NCI-H1436 (cell line): ENCODE measurements at places on chromosomes 12 and 14.

DNA sequence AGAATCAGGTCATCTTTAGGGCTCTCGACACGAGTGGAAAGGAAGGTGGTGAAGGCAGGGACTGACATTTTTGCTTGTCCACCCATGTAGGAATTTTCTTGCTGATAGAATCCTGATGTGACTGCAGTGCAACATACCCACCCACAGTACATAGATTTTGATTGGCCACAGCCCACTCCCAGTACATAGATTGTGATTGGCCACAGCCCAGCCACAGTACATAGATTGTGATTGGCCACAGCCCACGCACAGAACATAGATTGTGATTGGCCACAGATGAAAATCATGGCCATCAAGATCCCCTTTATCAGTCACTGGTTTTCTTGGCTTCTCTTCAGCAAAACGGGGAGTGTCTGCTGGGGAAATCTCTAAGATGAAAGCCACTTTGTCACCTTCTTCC, 1041.5 kb downstream of the AACS start:
- DNase-seq: no peak

DNA sequence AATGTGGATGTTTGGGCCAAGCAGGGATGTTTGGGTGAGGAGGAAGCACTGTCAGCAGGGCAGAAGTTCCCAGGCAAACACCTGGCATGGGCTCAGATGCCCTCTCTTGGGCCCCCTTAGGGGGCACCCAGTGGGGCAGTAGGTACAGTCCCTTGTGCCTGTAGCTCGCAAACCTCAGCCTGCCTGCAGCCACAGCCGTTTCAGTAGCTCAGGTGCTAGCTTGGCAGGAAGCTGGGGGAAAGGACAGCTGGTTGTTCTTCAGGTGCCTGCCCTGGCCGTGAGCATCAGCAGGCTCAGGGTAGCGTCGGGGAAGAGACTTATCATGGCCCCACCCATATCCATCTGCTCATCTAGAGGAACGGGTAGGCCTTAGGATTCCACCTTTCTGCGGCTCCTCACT, 67.5 kb downstream of the B4GALNT3 start:
- no peak for DNase-seq

GRCh38 chr14:96514694-96515093, 12.5 kb downstream of the PAPOLA start:
- DNase-seq: no peak

DNA sequence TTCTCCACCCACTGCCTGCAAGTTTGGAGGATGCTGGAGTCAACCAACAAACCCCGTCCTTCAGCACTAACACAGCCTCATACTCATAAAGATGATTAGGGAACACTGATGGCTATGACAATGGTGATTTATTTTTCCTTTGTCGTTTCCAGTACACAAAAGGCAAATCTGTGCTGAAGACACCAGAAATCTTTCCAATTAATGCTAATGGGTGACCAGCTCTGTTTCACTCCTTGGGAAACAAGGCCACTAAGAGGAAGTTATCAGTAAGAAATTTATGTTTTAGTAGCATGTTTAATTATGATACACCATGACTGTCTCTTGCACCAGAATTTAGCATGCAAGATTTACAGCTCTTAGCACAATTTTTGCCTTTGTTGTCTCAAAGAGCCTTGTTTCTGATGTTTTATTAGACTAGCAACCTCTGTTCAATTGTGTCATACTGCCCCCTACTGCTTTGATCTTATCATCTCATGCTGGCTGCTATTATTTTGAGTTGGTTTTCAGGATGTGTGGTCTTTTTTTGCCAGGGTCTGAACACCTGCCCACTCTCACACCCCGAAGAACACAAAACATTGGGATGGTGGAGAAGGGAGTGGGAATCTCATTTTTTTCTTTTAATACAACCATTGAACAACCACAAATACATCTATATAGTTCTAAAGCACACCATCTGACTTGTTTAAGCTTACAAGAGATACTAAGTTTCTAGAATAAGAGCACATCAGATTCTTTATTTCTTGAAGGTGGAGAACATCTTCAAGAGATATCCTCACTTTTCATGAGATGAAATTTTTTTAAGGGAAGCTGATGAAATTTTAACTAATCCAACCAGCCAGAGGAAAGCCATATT, 160.9 kb downstream of the SPTSSA start:
- DNase-seq: peak; percentile 26

GRCh38 chr12:90015228-90015627, 306.6 kb upstream of the ATP2B1 start:
- no peak for DNase-seq

DNA sequence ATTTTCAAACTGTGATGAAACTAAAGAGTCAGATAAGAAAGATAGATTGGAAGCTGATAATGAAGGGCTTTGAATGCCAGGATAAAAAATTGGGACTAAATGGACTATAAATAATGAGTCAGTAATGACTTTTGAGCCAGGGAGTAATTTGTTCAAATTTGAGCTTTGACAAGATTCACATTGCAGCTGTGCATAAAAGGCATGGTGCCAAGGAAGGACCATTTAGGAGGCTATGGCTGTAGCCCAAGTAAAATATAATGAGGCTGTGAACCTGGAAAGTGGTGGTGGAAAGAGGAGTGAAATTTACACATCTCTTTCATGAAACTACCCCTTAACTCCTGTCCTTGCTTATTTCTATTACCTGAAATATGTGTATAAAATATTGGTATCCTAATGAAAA, 218.5 kb downstream of the SLC6A15 start:
- peak; percentile 50 for DNase-seq

- DNase-seq: no peak
Observed at GRCh38 chr12:1488908-1489381, 105.4 kb downstream of the FBXL14 start.

DNA sequence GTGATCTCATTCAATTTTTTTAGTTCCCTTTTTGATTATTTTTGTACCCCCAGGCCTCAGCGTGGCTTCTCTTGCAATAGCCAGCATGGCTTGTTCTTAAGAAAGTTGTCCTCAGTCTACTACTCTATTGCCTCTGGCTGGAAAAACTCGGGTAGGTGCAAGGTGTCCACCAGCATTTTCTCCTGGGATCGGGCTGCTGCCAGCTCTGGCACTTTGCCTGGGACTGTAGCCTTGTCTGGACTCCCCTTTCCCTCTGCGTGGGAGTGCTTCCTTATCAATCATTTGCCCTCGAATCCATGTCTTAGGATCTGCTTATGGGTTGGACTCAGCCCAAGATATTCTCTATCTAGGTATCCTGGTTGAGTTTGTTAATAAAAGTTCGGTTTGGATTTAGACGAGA, 773.4 kb downstream of the DIO2 start:
- no peak for DNase-seq

- no peak for DNase-seq
Observed at GRCh38 chr14:32018391-32019092, 58.6 kb upstream of the ARHGAP5 start.

DNA sequence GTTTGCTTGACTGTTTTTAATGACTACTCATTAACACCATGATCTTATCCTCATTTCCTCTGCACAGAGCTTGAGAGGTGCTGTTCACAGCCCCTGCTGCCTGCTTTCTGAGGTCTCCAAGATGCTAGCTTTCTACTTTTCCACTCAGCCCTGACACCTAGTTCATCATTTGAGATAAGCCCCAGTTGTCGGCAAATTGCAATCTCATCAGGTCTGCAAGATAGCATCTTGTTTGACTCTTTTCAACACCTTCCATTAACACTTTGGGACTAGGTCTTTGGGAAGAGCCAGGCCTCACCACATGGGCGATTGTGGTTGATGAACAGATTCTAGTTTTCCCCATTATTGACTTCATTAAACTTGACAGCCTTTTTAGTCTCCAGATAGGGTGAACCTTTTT, 904.8 kb downstream of the DIO2 start:
- no peak for DNase-seq

GRCh38 chr12:9753498-9753897, 7.2 kb downstream of the CD69 start:
- no peak for DNase-seq

GRCh38 chr14:55254581-55254980, 16.6 kb upstream of the FBXO34 start:
- DNase-seq: no peak

DNA sequence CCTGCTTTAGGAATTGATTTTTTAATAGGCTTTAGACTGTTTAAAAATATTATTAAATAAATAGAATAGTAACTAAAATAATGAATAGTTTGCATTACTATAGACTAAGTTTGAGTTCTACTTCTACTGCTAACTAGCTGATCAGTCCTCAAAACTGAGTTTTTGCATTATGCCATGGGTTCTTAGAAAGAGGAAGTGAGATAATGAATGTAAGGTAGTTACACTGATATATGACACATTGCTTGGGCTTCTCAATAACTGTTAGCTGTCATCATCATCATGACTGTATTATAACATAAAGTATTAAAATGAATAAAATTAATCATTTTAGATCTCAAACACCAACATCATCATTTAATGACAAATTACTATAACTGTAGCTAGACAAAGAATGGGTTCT, 949.7 kb downstream of the TRHDE start:
- DNase-seq: no peak

- peak; percentile 58 for DNase-seq
Observed at GRCh38 chr12:121334513-121335343, 17.5 kb downstream of the ANAPC5 start.

DNA sequence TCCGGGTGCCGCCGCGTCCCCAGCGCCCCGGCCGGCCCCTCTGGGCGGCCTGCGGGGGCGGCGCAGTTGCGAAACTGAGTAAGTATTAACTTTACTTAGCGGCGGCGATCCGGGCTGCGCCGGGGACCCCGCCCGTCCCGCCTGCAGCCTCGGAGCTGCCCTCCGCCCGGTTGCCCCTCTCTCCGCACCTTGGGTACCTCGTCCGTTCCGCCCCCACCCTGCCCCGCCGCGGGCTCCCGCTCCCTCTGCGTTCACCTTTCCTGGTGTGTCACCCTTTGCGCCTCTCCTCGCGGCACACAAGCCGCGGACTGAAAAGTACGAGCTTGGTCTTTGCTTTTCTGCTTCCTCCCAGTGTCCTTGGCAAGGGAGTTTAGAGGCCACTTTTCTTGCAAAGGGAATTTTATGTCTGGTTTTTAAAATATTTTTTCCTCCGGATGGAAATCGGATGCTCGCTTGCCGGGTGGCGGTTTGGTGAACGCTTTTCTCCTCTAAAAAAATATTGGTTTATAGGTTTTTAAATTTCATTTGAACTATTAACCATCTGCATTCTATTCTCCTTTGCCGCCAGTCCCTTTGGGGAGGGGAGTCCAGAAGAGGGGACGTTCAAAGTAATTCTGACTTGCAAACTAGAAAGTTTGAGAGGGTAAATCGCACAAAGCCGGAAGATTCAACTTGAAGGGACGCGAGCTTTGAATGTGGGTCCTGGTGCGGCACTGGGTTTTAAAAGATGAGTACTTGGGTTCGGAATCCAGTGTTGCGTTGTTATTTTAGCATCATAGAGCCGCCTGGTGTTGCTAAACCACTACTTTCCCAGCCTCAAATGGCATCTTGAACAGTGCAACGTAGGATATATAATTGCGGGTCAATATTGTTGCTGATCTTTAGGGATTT, 834 bp downstream of the RASSF8 start:
- DNase-seq: no peak

DNA sequence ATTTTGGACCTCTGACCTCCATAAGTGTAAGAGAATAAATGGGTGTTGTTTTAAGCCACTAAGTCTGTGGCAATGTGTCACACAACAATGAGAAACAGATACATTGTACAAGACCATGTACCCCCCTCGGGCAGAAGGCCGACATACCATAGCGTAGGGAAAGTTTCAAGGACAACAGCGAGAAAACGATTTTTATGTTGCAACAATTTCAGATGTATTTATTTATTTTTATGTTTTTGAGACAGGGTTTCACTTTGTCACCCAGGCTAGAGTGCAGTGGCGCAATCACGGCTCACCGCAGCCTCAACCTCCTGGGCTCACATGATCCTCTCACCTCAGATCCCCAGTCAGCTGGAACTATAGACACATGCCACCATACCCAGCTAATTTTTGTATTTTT, 136.4 kb upstream of the NCOR2 start:
- no peak for DNase-seq

DNA sequence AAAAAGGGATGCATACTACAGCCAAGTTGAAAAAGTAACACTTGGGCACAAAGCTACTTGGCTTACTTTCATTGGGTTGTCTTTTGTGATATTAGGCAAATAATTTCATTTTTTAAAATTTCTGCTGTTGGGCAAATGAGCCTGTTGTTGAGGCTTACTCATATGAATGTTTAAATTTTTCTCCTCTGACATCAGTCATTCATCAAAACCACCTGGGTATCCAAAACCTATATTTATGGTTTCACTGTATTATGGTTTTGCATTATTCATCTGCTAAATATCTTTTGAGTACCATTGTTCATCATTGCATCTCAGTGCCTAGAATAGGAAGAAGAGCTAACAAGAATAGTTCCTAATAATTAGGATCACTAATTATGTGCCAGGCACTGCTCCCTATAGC, 28.1 kb downstream of the DYRK2 start:
- no peak for DNase-seq

GRCh38 chr12:572532-572899, 90.7 kb downstream of the NINJ2 start:
- DNase-seq: no peak

- DNase-seq: no peak
Observed at GRCh38 chr12:43282106-43282505, 269.9 kb downstream of the ADAMTS20 start.

DNA sequence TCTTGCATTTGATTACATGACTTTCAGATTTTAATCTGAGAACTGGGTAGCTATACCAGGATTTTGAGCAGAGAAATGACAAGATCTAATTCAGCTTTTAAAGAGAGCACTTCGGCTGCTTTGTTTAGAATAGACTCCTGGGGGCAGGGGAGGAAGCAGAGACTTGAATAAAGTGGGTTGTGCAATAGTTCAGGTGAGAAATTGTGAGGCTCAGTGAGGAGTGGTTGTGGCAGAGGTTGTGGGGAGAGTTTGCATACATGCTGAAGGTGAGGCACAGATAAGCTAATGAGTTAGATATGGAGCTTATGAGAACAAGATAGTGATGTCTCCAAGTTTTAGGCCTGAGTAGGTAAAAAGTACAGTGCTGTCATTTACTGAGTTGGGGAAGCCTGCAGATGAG, 281.4 kb downstream of the FLRT2 start:
- DNase-seq: no peak

GRCh38 chr12:117444781-117445180, 83.4 kb upstream of the NOS1 start:
- peak; percentile 65 for DNase-seq

DNA sequence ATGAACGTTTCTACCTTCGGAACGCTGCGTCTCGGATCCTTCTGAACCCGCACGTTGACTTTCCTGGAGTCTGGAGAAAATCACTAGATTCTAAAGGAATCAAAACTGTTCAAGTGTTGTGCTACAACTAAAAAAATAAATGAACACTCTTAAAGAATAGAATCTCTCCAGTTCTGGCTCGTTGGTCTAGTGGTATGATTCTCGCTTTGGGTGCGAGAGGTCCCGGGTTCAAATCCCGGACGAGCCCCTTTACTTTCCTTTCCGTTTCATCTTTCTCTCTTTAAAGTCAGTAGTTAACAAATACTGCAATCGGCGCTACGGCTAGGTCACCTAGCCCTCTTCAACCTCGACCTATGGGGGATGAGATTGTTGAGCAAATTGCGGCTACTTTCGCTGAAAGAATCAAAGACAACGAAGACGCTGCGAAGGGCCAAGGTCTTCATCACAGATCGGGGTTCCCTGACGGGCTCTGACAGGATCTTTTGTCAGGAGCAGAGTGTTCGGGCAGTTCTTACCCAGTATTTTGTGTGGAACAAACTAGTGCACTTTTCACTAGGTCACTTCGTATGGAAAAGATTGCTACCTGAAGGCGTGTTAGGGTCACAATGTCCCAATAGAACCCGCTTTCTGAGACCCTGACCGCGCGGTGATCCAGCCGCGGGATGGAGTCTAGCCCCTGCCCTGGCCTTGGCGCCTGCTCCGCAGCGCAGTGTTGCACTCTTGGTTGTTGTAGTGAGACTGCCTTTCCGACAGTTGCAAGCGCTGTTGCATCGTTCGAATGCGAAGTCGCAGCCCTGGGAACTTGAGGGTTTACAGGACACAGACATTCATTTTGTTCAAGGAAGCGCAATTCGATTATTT, 8.4 kb downstream of the OR6S1 start:
- no peak for DNase-seq
